ENCODE measurements at places on chromosomes 4 and X. TPM values are rescaled to one million over a fixed set of nuclear protein-coding genes. Genes with fewer than 3 reads are reported as not detected.

Gene MAGEB1
- not detected for total RNA-seq

Gene CT45A5
- not detected for total RNA-seq

Gene MAML3
- total RNA-seq, result 5.3 TPM

Gene CASP6
- 19.4 TPM for total RNA-seq

Gene PAGE2B
- not detected for total RNA-seq

Gene LDB2
- not detected for total RNA-seq

Gene MAGED4B
- 2.2 TPM for total RNA-seq

Gene LYAR
- 36.6 TPM for total RNA-seq

GRCh38 chr4:14419516-14419915 lies 582.8 kb upstream of the CPEB2 start:
- DNase-seq, result no peak

GRCh38 chr4:98514741-98515469 lies 143.5 kb downstream of the TSPAN5 start:
- no peak for DNase-seq

DNA sequence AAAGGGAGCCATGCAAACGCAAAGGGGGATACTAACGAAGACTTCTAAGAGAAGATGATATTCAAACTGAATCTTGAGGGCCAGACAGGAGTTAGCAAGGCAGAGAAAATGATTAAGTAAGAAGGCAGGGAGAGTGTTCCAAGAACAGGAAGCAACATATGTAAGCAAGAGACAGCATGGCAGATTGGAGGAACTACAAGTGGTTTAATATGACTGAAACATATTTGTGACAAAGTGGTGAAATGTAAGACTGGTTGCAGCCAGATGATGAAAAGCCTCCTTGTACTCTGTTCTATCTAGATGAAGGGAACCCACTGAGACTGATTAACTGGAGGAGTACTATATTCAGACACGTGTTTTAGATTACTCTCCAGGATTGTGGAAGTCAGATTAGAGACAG lies 116.6 kb upstream of the DIAPH2 start:
- DNase-seq, result no peak

DNA sequence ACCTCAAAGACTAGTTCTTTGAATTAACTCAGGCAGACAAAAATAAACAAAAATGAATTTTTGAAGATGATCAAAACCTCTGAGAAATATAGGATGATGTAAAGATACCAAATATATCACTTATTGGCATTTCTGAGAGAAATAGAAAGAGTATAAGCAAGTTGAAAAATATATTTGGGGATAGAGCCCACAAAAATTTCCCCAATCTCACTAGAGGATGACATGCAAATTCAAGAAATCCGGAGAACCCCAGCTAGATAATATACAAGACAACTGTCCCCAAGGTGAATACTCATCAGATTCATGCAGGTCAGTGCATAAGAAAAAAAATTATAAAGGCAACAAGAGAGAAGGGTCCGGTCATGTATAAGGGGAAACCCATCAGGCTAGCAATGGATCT lies 129.1 kb downstream of the CXXC4 start:
- DNase-seq, result no peak

DNA sequence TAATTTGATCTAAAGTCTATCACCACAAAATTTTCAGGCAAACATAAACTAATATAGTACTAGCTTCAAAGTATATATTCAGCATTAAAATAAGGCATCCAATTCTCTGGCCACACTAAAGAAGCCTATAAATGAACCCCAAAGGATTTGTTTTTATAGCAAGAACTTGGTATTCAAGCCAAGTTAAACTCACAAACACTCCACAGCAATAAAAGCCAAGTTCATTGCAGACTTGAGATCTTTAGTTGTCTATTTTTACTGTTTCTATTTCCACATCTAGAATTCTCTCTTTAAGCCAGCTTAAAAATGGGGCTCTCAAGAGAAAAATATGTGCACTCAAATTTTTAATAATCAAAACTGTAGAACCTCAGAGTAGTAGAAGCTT lies 51.1 kb downstream of the WDFY3 start:
- no peak for DNase-seq

- DNase-seq, result no peak
Measured at GRCh38 chrX:135914404-135914803, 20.9 kb downstream of the SAGE1 start.

DNA sequence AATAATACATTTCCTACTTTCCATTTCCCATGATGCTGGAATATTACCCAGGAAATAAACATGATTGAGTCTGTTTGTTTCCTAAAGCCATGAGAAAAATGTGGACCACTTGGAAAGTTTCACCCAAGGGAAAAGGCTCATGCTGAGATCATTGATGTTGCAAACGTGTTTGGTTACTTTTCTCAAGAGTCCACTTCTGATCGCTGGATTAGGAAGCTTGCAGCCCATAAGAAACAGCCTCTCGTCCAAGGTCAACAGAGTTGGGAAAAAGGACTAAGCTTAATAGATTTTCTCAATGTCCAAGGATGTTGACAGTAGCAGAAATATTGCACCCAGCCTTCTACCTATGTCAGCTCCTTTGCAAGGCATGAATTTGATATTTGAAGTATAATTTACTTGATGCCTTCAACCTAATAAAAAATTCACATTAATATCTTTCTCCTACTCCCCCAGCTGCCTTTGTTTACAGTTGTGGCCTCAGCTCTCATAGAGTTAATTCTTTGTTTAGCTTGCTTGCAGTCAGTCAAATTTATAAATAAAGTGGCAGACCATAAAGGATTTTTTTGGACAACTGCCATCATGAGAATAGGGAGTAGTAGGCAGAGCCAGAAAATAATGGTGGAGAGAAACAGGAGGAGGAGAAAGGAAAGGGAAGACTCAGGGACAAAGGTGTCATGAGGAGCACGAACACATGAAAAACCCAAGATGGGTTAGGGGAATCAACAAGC lies 65.6 kb upstream of the BLTP1 start:
- no peak for DNase-seq

- no peak for DNase-seq
Measured at GRCh38 chr4:110175634-110176033, 22.8 kb downstream of the ELOVL6 start.

- DNase-seq, result no peak
Measured at GRCh38 chr4:83356899-83357661, 22.4 kb upstream of the HPSE start.

DNA sequence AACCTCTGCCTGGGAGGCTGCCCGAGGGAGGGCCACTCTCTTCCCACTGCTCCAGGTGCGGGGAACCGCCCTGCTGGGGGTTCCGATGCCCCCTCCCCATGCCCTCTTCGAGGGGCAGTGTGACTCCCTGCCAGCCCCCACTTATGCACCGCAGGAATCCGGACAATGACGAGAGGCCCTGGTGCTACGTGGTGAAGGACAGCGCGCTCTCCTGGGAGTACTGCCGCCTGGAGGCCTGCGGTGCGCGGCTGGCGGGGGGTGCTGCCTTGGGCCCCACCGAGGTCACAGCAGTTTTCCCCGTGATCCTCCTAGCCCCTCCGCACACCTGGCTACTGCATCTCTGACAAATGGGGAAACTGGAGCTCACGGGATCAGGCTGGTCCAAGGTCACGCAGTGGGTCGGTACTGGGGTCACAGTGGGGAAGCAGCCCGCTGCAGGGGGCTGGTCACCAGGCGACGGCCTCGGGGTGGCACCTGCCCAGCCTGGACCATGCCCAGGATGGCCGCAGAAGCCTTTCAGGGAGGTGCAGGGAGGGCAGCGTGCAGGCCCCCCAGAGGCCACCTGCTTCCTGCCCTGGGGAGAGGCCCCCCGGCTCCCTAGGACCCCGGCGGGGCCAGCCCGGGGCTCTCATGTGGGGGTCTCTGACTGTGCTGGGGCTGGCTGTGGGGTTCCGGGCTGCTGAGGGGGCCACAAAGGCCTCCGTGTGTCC lies 3.5 kb downstream of the HGFAC start:
- no peak for DNase-seq

DNA sequence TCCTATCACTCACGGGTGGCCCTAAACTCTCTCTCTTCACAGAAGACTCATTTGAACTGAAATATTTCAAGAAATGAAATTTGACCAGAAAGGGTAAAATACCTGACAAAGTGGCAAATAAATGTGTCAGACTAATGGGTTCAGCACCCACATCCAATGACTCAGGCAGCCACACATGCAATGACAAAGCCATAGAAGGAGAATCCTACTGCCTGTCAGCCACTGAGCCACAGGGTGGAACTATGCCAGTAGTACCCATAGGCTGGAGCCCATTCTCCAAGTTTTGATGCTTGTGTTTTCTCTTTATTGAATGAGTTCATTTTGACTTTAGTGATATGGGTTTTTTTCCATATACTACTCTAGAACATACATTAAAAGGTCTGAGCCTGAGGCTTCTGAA lies 179.0 kb downstream of the BEND2 start:
- no peak for DNase-seq

DNA sequence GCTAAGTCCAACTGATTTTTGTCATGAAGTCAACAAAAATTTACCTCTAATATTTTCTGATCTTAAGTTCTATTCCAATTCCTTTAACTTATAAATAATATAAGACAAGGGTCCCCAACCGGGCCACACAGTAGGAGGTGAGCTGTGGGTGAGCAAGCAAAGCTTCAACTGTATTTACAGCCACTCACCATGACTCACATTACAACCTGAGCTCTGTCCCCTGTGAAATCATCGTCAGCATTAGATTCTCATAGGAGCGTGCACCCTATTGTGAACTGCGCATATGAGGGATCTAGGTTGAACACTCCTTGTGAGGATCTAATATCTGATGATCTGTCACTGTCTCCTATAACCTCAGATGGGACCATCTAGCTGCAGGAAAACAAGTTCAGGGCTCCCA lies 227.4 kb downstream of the MAPK10 start:
- DNase-seq, result no peak

GRCh38 chr4:26319949-26320537 lies 771 bp upstream of the RBPJ start:
- DNase-seq, result no peak

DNA sequence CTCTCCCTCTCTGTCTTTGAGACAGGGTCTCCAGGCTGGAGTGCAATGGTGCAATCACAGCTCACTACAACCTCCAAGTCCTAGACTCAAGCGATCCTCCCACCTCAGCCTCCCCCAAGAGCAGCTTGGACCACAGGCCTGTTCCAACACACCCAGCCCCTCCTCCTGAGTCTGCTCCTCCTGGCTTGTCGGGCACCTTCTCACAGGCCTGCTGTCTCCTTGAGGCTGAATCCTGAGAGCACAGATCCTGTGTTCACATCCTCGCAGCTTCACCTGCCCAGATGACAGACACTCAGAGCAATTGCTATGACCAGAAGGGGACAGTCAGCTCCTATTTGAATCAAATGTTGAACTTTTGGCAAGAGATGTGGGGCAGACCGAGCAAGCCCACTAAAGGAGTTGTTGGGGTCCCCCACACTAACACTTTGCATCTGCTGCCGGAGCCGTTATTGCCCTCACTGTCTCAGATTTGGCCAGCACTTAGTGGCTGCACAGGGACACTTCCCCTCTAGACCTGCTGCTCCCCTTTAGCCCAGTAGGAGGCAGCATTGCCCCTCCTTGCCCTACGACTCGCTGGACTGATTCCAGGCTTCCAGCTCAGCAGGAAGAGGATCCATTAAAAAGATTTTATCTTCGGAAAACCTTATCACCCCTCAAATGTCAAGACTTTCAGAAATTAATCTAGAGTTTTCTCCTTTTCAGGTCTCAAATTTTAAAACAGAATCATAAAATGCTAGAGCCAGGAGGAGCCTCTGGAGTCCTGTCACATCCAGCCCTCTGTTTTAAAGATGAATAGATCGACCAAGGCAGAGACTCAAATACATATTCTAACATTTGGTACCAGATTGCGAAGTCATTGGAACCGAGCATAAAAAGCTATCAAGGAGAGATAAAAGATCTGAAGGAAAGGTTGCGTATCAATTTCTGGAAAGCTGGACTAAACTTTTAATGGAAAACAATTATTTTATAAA lies 113.7 kb downstream of the USP46 start:
- peak; percentile 16 for DNase-seq

DNA sequence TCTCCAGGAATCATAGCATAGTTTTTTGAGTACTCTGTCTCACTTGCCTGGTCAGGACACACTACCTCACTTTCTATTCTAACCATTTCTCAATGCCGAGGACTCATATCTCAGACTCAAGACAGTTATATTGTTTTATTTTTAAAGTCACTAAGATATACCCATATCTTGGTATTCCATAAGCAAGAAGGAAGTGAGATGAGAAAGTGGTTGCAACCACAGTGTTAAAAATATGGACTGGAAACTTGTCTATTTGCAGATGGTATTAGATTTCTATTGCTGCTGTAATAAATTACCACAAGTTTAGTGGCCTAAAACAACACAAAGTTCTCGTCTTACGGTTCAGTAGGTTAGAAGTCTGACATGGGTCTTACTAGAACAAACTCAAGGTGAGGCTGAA lies 344.8 kb upstream of the MAGEB2 start:
- no peak for DNase-seq

DNA sequence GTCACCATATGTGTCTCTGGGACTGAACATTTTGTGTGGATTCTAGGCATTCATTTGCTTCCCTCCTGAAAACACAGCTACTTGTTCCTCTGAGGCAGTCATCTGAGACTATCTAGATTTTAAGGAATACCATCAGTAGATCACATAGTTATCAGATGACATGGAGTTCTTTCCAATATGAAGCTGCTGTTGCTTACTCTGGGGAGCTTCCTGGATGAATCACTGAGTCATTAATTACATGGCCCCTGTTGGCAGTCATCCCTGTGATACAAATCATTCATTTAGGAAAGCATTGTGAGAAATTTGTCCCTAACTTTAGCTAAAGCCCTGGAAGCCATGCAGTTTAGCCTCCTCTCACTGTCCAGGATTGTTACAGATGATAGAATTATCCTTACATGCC lies 98.2 kb upstream of the ARSJ start:
- DNase-seq, result no peak

- DNase-seq, result no peak
Measured at GRCh38 chr4:94307231-94307871, 35.3 kb downstream of the HPGDS start.

DNA sequence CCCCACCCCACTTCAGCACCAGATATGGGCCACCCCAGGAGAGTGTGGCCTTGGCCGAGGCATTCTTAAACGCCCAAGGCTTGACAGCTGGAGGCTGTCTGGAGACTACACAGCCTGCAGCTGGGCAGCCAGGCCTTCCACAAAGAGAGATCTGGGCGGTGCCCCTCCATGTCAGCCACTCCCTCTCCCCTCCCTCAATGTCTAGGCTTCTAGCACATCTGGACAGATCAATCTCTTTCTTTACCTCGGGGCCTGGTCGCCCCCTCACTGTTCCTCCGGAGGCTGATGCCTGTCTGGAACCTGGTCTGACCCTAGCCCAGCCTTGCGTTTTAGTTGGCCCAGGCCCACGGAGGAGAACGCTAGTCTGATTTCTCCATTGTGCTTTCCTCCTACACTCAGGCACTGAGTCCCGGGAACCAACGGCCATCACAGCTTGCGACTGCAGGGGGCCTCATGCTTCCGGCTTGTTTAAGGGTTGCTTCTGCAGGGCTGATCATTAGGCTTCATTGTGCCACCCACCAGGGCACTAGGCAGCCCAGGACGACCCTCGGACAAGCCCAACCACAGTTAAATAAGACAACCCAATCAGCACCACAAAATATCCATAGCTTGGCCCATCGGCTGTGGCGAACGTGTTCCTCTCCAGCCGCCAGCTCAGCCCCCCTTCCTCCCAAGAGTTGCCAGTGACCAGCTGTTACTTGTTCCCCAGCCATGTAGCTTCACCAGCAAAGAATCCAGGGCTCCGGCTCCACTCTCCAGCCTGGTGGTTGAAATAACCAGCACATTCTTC lies 200.6 kb downstream of the BCOR start:
- no peak for DNase-seq
